ENCODE measurements at places on chromosomes 2 and 18. TPM values are rescaled to one million over a fixed set of nuclear protein-coding genes. Genes with fewer than 3 reads are reported as not detected.

DNA sequence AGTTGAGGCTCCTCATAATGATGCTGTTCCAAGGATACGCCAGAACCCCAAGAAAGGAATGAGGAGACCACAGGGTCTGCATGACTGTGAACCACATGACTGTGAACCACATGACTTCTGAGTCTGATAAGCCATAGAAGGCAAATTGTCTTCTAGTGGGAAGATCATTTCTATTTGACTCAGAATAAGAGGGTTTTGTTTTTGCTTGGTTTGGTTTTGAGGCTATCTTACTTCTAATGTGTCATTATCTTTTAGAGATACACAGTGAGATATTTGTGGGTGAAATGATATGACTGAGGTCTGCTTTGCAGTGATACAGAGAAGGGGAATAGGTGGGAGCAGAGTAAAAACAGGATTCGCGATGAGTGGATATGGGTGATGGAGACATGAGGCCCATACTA lies 28.9 kb upstream of the BCL2L11 start:
- no peak for DNase-seq

DNA sequence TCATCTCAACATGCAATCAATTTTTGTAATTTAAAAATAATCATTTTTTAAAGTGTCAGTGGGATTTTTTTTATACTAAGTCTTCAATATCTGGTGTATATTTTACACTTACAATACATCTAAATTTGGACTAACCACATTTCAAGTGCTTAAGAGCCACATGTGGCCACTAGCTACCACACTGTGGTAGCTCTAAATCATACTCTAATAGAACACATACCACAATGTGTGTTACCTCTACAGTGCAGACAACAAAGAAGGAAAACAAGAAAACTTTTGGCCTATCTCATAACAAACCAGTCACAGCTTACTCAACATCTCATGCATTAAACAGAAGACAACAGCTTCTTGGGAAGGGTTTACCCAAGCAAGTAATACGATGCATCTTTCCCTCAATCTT lies 24.5 kb downstream of the PIAS2 start:
- DNase-seq = no peak

- no peak for DNase-seq
These were observed 107.1 kb downstream of the ABCA12 start for GRCh38 chr2:215031321-215031720.

GRCh38 chr18:30177056-30177455 lies 865.5 kb downstream of the DSC3 start:
- no peak for DNase-seq

- DNase-seq = no peak
These were observed 401.3 kb downstream of the PID1 start for GRCh38 chr2:228869636-228870264.

DNA sequence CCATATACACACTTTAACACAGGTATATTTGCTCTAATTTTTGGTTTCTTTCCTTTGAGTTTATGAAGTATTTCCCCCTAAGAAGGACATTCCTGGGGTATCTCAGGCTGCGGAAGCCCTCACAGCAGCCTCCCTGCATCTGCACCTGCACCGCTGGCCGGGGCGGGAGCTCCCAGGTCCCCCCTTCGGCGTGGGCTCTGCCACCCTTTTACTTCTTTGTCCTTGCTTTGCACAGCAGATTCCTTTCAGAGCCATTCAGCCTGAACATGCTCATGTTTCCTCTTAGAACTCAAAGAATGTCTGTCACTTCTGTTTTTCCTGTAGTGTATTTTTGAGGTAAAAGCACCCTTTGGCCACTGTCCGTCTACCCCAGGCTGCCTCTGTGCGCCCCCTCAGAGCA lies 146.5 kb downstream of the SNTG2 start:
- DNase-seq = no peak

DNA sequence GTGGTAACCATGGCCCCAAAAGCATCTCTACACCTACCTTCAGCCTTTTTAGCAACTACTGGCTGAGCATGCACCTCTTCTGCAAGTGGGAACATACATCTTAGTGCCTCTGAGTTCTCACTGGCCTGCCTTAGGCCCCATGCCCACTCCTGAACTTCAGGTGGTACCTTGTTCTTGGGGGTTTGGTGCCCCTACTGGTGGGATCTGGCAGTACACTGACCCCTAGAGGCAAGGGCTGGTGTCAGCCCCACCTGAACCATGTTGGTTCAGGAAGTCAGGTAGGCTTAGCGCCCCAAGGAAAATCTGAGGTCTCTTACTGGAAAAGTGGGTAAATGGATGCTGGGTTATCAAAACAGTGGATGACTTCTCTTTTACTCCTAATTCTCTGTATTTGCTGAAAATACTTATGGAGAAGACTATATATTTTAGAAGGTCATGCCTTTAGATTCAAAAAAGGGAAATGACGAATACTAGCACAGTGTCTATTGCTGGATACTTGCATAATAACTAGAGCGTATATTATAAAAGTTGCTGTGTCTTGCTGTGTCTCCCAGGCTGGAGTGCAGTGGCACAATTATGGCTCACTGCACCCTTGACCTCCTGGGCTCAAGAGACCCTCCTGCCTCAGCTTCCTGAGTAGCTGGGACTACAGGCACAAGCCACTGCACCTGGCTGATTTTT lies 84.6 kb downstream of the RAB31 start:
- DNase-seq = no peak

The ABCB11 gene
- total RNA-seq = not detected

DNA sequence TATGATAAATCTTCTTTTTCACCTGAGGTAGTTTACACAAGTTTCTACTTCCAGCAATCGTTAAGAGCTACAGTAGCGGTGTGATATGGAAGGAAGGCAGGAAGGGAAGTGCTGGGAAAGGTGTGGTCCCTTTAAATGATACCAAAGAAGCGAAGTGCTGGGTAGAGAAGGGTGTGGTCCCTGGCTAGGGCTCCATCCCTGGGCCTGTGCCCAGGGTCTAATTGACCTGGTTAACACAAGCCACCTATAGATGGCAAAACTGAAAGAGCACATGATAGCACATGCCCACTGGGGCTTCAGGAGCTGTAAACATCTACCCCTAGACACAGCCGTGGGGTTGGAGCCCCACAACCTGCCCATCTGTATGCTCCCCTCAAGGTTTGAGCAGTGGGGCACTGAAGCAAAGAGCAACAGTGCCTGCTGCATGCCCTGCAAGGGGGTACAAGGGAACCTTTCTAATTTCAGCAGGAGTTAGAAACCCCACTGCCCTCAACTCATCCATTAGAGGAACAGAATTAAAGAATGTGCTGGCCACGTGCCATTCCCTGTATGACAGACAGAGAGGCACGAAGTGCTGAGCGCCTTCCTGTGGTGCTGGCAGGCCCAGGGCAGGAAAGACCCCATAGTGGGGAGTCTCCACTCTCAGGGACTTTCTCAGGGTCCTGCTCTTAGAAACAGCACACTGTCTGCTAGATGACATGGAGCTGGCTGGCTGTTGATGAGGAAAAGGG lies 153.1 kb upstream of the LMAN1 start:
- DNase-seq = no peak

DNA sequence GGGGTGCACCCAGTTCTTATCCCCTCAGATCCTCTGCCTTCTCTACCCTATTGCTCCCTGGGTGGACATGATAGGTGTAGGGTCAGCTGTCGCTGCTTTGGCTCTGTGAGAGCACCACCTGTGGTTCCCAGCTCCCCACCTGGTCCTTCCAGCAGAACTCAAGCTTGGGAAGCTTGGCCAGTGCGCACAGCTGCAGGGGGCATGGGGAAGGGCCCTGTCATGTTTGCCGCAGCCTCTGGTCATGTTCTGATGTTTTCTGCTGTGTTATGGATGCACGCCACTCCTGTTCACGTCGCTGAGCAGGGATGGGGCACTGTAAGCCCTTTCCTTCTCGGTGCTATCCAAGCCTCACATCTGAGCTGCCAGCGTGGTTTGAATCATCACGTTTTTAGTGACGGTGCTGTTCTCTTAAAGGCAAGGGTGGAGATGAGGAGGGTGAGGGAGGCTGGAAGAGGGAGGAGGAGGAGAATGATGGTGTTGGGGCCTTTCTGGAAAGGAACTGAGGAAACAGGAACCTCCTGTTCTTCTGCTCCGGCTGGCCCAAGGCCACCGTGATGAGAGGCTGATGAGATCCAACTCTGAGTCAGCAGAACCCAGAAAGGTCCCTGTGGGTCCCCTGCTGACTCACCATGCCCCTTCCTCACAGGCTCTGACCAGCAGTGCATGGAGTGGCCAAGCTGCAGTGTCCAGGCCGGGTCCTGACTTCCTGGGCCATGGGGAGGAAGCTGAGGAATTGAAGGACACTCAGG lies 78.0 kb downstream of the LIPG start:
- DNase-seq = no peak

DNA sequence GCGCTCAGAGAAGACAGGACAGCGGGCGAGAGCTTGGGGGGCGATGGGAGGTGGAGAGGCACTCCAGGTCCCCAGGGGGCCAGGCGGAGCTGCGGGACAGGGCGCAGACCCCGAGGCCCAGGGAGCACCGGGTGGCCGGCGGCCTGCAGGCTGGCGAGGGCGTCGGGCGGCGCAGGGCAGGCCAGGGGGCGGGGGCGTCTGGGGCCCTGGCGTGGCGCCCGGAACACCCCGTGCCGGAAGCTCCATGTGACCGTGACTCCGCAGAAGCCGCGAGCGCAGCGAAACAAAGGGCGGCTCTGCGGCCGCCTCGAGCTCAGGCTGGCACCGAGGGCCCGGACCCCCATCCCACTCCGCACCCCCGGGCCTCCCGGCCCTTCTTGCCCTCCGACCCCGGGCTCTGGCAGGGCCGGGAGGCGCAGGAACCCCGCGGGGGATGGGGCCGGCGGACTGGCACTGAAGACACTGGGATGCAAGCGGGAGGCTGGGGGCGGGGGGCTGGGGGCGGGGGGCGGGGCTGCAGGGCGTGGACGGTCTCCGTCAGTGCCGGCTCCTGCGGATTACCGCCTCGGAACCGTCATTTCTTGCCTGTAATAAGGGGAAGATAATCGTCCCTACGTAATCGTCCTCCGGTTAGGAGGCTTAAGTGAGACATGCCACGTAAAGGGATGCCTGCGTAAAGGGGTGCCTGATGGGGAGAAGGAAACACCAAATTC lies 19.1 kb downstream of the SH2D6 start:
- DNase-seq = peak; percentile 78

The IL1R1 gene
- total RNA-seq = 0.86 TPM

- DNase-seq = no peak
These were observed 120.6 kb downstream of the EHBP1 start for GRCh38 chr2:62826141-62826540.

DNA sequence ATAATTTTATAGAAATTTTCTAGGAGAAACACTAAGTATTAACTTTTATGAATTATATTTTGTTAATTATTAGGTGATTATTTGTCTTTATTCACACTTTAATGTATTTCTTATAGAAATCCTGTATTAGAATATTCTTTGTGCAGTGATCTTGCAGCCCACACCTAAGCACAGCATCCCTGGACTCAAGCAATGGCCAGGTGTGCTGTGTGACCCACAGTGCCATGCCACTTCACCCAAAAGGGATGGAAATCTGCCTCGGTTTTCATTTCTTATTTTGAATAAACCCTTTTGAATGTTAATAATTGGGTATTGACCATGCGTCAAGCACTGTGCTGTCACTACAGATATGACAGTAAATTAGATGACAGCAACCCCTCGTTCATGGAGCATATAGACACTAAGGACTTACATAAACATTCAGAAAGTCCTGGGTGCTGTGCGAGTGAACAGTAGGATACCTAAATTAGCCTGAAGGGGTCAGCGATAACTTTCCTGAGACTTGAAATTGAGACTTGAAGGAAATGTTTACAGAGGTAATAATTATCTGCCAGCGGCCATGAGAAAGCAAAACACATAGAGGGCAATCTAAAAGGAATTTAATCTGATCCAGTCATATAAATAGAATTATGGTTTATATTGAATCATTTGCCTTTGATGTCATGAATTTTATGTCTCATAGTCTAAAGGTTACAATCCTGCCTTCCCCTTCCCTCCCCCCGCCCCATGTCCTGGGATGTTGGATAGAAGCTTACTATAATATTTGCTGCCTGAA lies 52.7 kb upstream of the CALCRL start:
- DNase-seq = no peak

DNA sequence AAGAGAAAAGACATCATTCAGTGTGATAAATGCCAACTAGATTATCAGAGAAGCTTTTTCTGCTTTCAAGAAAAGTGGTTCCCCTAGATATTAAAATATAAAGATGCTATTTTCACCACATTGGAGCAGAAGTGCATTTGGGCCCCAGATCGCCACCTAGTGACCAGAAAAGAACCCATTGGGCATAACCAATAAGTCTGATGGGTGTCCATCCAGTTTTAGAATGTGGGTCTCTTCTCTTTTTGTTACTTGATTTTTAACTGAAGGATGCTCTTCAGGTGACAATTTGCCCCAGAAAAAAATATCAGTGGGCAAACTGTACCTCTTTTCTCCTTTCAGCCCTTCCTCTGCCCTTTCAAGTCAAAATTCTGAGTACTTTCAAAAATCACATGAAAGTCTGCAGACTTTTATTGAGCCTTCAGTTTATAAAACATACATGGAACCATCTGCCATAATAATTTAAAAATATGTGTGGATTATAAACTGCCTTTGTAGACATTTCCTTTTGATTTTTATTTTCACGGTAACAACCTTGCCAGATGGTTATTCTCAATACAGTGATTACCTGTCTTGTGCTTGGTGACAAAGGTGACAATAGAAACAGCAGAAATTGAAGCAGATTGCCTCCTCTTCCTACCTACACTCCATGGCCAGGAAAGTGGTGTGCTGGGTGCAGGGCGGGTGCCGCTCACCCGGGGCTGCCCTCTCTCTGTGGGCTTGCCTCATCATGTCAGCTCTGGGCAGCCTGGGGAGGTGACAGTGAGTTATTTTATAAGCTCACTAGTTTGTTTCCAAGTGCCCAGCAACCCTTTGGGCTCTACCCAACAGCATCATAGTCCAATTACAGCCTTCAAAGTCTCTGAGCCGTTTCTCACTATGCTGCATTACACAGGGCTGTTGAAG lies 124.5 kb downstream of the DCDC2C start:
- DNase-seq = no peak

GRCh38 chr18:56489893-56490292 lies 148.5 kb downstream of the TXNL1 start:
- no peak for DNase-seq

DNA sequence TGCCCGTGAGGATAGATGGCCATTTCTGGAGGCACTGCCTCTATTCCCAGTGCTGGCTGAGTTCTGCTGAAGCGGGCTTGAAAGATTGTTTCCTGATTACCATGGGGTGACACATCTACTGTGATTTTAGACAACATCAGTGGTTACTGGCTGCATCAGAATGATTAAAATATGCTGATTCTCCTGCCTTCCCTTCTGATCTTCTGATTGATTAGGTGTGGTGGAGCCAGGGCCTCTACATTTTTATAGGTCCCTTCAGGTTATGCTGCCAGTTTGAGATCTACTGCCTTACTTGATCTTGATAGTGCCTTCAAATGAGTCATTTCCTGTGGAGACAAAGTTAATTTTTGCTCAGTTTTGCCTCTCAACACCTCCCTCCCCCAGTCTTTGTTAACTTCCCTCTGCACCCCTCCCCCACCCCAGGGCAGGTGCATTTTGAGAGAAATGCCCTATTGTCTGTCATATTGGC lies 31.6 kb upstream of the SNORC start:
- DNase-seq = peak; percentile 68

- no peak for DNase-seq
These were observed 62.7 kb upstream of the CD302 start for GRCh38 chr2:159860581-159861310.

The LRRTM1 gene
- total RNA-seq = not detected

Data from natural killer cell treated with Interleukin-12 subunit alpha and Interleukin-12 subunit beta and Interleukin-15 and Interleukin-18, amount 100 ng/mL, for 72 hours (primary cell).